ENCODE measurements at places on chromosomes 2 and 18.
A peak's percentile ranks its signal among the peaks of the same experiment; 100 is the strongest.

GRCh38 chr2:71153585-71154224, 23.3 kb downstream of the MPHOSPH10 start:
- DNase-seq = no peak

- DNase-seq = no peak
Observed at GRCh38 chr2:215635071-215635787, 199.4 kb upstream of the FN1 start.

GRCh38 chr18:51039138-51040112, 9.4 kb downstream of the SMAD4 start:
- DNase-seq = no peak

GRCh38 chr18:42082415-42083234, 127.6 kb downstream of the PIK3C3 start:
- no peak for DNase-seq

GRCh38 chr2:104092886-104093285, 761.0 kb upstream of the POU3F3 start:
- no peak for DNase-seq

DNA sequence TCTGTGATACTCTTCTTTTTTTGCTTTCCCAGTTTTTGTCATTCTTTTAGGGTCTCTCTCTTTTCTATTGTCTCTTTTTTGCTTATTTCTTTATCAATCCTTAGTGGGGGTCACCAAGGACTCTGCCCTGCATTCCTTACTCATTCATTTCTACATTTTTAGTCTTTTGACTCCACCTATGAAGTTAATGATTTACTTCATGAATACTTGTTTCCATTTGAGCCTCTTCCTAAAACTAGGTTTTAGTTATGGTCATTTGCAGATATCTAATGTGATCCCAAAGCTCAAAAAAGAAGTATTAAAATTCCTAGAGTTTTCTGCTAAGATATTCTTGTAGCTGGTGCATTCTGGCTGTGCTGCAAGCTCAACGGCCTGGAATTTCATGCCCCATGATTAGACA, 149.3 kb upstream of the AQP4 start:
- no peak for DNase-seq

DNA sequence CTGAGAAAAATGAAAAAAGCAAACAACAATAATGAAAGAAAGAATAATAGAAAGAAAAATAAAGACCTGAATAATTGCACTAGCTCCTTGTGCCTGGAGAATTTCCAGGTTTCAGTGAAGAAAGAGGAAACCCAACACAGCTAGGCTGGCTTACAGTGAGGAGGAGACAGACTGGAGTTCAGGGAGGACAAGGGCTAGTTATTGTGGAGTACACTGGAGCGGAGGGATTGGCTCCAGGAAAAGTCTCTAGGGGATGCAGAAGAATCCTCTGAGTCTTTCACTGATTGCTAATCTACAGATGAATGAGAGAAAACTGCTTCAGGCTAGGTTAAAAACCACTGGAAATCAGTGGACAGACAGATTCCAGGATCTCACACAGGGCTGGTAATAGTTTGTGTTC, 163.6 kb upstream of the RBMS1 start:
- DNase-seq = no peak

- DNase-seq = peak; percentile 40
Observed at GRCh38 chr2:8682719-8683667, 1.1 kb downstream of the ID2 start.

GRCh38 chr2:232900811-232901735, 31.0 kb downstream of the SNORC start:
- no peak for DNase-seq

DNA sequence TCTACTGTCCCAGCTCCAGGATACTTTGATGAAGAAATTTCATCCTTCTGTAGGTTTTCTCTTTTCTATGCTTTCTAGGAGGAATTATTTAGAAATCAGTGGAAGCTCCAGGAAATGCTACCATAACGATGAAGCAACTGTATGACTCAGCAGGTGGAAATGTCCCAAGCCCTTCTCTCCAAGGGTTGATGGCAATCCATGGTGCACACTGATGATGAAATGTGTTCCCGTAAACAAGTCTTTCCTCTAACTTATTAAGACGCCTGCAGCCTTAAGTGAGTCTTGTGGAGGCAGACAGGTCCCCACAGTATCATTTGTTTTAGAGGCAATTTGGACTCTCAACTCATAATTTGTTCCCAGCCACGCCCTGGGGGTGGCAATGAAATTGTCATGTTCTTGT, 777.6 kb upstream of the SOX11 start:
- DNase-seq = no peak

DNA sequence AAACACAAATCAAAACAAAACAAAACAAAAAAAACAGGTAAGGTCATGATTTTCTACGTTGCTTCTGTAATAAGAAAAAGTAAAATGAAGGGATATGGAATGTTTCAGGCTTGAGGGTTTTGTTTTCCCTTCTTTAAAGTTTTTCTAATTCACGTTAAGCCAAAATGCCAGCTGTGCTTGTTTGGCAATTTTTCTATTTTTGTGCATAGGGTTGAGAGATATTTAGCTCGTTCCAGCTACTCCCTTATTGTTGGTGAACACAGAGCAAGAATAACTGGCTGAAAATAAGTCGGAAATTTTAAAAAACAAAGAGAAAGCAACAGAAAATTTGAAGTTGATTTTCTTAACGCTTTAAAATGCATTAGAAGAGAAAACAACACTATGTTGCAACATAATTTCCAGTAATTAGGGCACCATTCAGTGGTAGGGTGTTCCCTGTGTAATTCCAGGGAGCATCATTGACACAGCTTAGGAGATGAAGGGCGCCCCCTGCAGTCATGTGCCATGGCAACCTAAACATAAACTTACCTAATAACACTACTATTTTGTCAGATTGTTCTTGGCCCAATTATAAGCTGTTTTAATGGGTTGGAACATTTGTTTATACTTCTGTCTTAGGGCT, 99.5 kb downstream of the DTNA start:
- no peak for DNase-seq

DNA sequence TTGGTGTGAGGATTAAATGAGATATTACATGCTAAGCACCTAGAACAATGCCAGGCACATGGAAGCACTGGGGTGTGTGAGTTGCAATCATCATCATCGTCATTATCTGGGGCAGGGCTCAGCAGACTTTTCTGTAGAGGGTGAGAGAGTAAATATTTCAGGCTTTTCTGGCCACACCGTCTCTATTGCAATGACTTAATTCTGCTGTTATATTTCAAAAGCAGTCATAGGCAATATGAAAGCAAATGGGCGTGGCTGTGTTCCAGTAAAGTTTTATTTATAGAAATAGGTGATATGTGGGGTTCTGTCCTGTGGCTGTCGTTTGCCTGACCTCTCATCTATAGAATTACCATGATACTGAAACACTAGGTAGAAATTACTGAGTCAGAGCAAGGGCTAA, 60.6 kb downstream of the IL1R2 start:
- no peak for DNase-seq

DNA sequence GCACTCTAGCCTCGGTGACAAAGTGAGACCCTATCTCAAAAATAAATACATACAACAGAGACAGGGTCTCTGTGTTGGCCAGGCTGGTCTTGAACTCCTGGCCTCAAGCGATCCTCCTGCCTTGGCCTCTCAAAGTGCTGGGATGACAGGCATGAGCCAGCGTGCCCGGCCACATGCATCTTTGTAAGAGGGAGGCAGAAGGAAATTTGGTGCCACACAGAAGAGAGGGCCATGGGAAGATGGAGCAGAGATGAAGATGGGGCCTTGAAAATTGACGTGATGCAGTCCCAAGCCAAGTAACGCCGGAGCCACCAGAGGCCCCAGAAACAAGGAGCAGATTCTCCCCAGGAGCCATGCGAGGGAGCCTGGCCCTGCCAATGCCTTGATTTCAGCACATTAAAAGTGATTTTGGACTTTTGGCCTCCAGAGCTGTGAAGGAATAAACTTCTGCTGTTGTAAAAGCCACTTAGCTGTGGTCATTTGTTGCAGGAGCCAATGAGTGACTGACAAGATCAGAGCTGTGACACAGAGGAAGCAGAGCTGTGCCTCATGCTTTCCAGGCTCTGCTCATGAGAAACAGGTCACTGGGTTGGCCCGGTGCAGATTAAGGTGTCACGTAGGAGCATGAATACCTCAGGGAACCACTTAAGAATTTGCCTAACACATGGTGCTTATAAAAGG, 2.7 kb upstream of the SLC66A2 start:
- no peak for DNase-seq

DNA sequence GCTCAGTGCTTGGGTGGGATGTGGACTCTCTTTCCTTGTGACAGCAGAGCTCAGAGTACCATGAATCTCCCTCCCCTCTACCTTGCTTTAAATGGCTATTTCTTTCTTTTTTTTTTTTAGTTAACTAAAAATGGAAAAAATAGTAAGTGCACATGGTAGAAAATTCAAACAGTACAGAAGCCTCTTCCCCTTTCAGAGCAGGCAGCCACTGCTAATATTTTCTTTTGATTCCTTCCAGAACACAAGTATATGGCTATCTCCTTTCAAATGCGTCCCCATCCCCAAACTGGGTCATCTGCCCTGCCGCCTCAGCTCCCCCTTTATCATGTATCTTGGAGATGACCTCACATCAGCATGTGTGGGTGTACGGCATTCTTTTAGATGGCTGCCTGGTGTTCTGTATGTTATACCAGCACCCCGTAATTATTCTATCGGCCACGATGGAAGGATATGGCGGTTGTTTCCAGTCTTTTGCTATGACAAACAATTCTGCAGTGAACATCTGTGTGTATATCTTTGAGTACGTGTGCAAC, 70.5 kb upstream of the DLX2 start:
- no peak for DNase-seq

DNA sequence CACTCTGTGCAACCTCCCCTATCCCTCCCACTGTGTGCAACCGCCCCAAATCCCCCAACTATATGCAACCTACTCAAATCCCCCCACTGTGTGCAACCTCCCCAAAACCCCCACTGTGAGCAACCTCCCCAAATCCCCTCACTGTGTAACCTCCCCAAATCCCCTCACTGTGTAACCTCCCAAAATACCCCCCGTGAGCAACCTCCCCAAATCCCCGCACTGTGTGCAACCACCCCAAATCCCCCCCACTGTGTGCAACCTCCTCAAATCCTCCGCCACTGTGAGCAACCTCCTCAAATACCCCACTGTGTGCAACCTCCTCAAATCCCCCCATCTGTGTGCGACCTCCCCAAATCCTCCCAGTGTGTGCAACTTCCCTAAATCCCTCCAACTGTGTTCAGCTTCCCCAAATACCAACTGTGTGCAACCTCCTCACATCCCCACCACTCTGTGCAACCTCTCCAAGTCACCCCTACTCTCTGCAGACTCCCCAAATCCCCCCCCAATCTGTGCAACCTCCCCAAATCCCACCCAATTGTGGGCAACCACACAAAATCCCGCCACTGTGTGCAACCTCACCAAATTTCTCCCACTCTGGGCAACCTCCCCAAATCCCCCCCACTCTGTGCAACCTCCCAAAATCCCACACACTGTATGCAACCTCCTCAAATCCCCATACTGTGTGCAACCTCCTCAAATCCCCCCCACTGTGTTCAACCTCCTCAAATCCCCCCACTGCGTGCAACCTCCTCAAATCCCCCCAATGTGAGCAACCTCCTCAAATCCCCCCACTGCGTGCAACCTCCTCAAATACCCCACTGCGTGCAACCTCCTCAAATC, 114.1 kb downstream of the TPO start:
- DNase-seq = no peak

DNA sequence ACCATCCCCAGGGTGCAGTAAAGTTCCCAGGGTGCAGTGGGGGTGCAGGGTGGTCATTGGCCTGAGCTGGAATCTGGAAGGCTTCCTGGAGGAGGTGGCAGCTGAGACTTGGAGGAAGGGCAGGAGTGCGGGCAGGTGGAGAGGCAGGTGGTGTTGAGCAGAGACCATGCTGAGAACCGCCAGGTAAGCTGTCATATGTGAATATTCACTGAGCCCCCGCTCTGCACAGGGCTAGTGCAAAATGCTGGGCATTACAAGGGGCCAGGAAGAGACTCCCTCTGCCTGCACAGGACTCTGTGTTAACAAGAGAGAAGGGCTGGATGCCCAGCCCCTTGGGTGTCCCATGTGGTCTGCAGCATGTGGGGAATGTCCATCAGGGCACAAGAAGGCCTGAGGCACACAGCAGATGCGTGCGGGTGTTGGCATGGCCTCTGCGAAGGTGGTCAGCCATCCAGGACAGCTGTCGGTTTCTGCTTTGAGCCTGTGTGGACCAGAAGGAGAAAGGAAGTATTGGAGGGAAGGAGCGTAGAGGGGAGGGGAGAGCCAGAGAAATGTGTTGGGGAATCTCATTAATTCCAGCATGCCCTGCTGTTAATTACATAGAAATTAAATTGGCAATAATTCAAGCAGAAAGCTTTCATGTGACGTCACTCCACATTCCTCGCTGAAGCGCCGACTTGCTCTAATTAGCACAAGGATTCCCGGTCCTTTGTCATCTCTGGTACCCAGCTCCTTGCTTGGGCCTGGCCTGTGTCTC, 62.8 kb upstream of the OTOS start:
- no peak for DNase-seq

Data from central memory CD8-positive, alpha-beta T cell (primary cell).